CMK (cell line): ENCODE measurements at places on chromosomes 5 and 9.

- no peak for DNase-seq
Measured at GRCh38 chr5:172795318-172795977, 24.5 kb upstream of the DUSP1 start.

- DNase-seq: no peak
Measured at GRCh38 chr9:12628546-12628945, 64.6 kb upstream of the TYRP1 start.

DNA sequence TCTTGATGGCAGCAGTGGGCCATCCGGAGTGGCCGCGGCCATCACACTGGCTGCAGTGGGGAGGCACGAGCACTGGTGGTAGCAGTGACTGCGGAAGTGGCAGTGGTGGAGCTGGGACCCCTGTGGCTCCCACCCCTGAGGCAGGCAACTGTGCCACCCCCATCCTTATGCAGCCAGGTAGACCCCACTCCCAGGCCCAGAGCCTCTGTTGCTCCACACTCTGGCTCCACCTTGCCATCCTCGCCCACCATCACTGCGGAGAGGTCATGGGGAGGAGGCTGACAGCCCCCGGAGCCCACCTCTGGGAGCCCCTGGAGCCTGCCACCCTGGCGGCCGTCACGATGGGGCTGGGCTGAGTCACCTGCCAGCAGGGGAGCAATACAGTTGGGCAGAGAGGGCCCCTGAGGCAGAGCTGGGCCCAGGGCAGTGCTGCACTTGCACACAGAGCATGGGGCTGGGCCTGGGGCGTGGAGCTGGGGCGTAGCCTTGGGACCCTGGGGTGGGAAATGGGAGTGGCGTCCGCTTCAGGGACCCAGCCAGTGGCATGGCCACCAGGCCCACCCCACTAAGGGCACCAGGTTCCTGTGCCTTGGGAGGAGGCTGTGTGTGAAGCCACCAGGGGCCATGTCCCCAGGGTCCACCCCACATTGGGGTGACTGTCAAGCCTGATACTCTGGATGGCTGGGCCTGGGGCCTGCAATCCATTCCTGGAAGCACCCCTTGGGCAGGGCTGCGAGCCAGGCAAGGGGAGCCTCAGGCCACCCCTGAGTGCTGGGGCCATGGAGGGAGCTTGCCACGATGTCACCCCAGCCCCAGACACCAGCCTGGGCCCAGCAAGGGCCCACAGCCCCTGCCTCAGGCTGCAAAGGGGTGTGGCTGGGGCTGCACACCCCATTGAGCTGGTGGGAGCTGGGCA, 7.7 kb downstream of the AMBP start:
- no peak for DNase-seq

DNA sequence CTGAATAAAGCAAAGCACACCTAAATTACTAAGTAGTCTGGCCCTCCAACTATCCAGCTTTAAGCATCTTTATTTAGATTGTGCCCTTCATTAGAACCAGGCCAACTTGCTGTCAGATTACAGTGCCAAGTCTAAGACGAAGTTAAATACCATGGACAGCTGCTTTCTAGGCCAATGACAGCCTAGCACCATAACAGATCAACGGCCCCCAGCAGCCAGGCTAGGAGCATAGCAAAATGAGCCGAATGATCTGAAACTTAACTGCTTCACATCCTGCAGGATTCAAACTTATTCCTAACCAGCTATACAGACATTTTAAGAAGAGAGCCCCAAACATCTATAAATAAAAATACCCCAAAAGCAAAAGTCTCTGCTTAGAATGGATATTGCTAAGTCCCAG, 6.8 kb downstream of the SLC24A2 start:
- no peak for DNase-seq

- no peak for DNase-seq
Measured at GRCh38 chr5:143231973-143232812, 171.3 kb downstream of the NR3C1 start.

DNA sequence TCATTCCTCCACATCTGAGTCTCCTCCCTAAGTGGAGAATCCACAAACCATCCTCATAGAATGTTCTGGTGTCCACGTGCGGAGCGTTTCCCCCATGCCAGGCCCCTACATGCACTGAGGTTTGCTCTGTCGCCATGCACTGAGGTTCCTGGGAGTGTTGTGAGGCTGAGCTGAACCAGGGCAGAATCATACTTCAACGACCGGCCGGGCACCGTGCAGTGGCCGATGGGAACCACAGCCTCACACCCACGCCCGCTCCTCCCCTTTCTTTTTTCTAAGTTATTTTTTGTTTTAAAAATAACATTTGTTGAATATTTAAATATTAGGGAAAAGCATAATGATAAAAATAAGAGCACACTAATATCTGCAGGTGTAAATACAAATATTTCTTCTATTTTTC, 260.4 kb upstream of the IRX4 start:
- no peak for DNase-seq

DNA sequence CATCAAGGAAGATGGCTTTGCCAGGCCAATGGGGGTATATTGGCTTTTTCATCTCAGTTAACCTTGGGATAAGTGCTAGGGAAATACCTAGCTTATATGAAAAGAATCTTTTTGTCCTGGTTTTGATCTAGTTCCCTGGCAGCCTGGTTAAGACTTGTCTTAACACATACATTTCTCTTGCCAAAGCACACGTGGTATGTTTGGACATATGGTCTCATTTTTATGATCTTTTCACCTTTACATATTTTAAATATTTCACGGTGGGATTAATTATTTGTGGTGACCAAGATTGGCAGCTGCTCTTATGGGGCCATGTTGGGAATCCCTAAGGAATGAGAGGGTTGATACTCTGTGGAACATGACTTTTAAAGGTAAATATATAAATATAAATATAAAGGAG, 312.5 kb downstream of the NPR3 start:
- no peak for DNase-seq

DNA sequence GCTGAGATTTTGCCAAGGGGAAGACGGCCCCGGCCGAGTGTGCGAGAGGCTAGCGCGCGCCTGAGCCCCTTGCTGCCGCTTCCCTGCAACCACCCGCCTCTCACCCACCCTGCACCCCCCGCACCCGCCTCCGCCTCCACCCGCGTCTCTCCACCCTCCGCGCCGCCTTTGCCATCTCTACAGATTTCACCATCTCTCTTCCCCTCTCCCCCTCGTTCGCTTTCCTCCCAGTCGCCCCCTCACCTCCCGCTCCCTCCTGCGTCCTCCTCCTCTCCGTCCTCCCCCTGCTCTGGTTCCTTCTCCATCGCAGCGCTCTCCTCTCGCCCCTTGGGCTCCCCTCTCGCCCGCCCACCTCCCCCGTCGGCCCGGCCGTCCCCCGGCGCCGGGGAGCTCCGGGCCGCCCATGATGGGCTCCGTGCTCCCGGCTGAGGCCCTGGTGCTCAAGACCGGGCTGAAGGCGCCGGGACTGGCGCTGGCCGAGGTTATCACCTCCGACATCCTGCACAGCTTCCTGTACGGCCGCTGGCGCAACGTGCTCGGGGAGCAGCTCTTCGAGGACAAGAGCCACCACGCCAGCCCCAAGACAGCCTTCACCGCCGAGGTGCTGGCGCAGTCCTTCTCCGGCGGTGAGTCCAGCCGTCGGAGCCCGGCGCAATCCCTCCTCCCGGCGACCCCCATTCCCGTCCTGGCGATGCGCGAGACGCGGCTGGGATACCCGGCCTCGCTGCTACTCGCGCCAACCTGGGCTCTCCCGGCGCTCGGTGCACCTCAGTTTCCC, at the start of gene PRDM12:
Gene PRDM12, plus strand, starts transcription at position 344 of the 778 bp plus-strand sequence. Its CDS starts 60 bp downstream, at position 404.
- DNase-seq: no peak

DNA sequence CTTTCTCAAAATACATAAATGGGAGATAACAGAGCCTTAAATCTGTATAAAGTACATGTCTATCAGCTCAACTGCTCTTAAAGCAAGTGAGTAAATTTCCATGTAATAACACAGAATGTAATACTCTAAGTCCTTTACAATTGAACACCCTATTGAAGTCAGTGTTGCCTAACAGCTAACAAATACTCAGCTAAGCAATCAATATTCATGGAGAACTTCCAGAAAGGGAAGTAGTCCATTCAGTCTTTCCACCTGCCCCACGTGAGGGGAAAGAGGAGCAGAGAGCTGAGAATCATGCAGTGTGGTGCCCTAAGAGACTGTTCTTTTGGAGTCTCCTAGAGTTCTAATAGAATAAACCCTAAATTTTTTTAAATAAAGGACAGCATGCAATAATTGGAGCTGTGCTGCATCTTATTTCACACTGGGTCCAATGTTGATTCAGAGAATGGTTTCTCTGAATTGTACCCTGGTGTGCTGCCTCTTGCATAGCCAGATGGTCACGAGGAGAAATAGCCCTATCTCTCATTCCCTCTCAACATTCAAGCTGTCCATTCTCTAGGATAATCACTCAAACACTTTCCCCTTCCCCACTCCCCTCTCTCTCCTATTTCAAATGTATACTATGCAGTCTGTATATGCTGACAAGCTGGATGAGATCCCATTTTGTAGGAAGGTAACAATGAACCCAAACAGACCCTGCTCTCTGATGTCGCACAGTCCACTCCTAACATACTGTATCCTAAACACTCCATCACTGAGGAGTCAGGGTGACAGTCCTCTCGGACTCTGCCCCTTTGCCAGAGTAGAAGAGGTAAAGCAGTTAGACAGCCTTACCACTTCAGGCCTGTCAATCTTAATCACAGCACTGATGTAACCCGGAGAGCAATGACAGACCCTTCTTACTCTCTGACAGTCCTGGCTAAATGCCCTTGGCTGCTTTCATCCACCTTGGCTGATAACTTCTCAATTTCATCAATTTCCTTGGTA, 134.8 kb downstream of the EPB41L4A start:
- DNase-seq: no peak

DNA sequence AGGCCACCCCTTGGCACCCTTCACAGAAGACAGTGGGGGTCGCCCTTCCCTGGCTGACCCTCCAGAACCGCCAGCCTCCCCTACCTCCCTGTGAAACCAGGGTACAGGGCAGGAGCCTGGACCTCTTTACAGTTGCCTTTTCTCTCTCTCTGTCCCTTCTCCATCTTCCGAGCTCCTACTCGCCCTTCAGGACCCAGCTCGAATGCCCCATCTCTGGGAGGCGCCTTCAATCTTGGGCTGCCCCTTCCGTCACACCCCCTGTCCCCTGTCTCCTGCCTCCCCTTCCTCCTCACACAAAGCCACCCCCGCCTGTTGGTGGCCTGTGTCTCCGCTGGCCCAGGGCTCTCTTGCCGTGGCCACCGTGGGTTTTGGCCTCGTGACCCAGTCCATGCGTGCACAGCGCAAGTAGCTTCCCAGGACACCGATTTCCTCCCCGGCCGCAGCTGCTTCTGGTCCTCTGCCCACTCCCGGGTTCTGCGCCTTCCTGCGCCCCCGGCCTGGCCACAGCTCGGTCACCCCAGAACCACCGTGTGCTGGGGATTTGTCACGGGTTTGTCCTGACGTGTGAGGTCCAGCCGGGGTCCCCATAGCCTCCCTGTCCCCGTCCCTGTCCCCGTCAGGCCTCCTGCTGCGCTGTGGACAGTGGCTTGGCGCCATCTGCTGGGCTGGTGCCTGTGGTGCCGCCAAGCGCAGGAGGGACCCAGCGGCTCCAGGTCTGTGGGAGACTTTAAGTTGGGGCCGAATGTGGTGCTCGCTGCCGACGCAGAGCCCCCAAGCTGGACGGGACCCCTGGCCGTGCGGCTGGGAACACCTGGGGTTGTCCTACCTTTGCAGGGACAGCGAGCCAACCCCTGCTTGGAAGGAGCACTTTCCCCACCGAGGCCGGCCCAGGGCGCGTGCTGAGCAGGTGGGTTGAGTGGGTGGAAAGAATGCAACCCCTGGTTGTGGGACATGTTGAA, 4.0 kb upstream of the TMEM250 start:
- no peak for DNase-seq

GRCh38 chr5:76490960-76491359, 87.9 kb downstream of the IQGAP2 start:
- DNase-seq: no peak

DNA sequence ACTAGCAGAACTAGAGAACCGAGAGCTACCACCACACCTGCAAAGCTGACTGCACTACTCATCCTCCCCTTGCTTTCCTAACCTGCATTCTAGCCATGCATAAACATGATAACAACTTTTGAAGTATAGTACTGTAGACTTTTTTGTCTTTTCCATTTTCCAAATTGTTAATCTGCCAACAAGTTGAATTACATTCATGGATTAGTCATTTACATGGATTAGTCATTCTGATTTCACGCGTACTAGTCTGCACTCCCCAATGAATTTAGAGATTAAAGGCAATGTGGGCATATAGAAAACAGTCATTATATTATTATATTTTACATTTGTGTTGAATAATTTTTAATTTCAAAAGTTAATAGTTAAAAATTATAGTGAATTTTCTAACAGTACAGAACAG, 81.4 kb downstream of the EDIL3 start:
- DNase-seq: no peak

DNA sequence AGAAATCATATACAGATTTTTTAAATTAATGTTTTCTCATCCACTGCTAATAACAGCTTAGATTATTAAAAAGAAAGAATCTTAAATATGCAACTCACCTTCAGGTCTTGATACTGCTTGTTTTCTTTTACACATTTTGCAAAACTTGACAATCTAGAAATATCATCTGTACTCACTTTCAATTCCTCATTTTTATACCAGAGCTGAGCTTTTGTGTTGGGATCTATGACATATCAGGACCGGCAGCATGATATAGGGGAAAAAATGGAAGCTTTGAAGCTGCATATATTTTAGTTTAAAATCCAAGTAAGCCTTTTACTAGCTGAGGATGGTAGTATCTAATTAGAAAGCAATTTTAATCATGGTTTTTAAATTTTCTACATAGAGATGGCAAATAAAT, 75.7 kb upstream of the SMARCA2 start:
- DNase-seq: no peak

- DNase-seq: no peak
Measured at GRCh38 chr9:79357616-79358015, 214.1 kb upstream of the TLE4 start.

DNA sequence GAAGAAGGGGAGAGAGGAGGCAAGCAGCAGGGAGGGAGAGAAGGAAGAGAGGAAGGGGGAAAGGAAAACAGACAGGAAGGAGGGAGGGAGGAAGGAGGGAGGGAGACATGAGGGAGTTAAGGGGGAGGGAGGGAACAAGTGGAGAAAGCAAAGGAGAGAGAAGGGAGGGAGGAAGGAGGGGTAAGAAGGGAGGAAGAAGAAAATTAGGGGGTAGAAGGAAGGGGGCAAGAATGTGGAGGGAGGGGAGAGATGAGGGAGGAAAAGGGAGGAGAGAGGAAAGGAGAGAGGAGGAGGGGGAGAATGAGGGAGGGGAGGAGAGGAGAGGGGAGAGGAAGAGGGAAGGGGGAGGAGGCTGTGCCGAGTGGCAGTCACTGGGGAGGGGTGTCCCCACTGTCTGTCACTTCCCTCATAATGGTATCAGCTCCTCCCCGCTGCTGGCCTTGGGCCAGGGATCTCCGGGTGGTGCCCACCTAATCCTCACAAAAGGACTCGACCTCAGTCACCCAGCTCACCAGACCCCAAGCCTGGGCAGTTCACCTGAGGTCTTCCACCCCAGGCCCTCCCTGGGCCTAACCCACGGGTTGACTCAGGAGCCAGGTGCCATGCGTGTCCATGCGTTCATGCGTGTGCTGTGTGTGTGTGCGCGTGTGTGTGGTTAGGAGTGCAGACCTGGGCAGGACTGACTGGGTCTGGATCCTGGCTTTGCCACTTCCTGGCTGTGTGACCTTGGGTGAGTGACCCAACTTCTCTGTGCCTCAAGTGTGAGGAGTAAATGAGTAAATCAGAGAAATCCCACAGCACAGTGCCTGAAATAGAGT, 18.1 kb downstream of the C9orf50 start:
- peak; percentile 37 for DNase-seq
